ENCODE measurements at places on chromosomes 5 and 9. TPM values are rescaled to one million over a fixed set of nuclear protein-coding genes. Genes with fewer than 3 reads are reported as not detected.

GRCh38 chr5:76371960-76372322 lies 31.1 kb upstream of the IQGAP2 start:
- peak; percentile 58 for DNase-seq

- DNase-seq = no peak
These were observed 37.7 kb downstream of the SPARC start for GRCh38 chr5:151648988-151649387.

DNA sequence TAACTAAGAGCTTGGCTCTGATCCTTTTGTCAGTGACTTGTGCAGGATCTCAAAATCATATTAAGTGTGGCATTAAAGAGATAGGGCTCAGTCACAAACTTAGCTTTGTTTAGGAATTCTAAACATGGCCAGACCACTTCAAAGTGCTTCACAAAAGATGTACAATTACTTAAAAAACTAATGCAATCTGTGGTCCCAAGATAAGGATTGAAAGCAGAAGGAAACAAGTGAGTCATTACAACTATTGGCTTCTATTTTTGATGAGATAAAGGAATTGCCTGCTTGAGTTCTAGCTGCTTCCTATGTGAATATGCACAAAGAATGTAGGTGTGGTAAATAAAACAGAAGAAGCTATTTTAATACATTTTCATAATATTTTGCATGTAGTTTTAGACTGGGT lies 44.9 kb upstream of the SLC12A2 start:
- peak; percentile 32 for DNase-seq

GRCh38 chr5:177433658-177434217 lies 7.3 kb downstream of the GRK6 start:
- DNase-seq = no peak

DNA sequence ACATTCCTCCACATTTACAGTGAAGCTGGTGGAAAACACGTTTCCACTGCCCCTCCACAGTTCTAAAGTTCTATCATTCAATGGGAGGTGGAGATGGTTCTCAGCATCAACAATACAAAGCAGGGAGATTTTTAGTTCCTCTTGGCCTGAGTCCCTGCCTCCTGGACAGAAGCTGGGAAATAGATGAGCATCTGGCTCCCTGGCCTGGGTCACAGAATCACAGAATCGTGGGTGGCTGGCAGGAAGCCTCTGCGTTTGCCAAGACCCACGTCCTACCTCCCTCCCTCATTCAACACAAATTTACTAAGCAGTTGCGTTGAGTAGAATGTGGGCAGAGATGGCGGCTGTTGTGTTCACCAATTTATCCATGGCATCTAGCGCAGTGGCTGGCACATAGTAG lies 5.2 kb upstream of the PPARGC1B start:
- DNase-seq = no peak

MAMDC2 gene
- total RNA-seq = not detected

GRCh38 chr5:151024440-151025249 lies 4.3 kb downstream of the GPX3 start:
- peak; percentile 41 for DNase-seq

UNC13B gene
- total RNA-seq = 20.6 TPM

- no peak for DNase-seq
These were observed at the start of gene DND1 for GRCh38 chr5:140673187-140673976. TSS of gene DND1 (minus strand) at chr5:140673576. CDS start at chr5:140673542, 34 bp downstream.

DNA sequence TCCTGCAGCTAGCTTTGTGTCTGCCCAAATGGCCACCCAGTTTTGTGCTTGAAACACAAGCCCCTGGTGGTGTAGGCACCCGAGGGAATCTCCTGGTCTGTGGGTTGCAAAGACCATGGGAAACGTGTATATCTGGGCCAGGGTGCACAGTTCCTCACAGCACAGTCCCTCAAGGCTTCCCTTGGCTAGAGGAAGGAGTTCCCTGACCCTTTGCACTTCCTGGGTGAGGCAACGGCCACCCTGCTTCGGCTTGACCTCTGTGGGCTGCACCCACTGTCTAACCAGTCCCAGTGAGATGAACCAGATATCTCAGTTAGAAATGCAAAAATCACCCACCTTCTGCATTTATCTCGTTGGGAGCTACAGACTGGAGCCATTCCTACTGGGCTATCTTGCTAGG lies 865.0 kb upstream of the ACO1 start:
- DNase-seq = no peak

PIGO gene
- 39.2 TPM for total RNA-seq
